ENCODE measurements at places on chromosomes 3 and 15. TPM values are rescaled to one million over a fixed set of nuclear protein-coding genes. Genes with fewer than 3 reads are reported as not detected.

GRCh38 chr15:81222007-81222406, 25.3 kb downstream of the IL16 start:
- DNase-seq, result no peak

DNA sequence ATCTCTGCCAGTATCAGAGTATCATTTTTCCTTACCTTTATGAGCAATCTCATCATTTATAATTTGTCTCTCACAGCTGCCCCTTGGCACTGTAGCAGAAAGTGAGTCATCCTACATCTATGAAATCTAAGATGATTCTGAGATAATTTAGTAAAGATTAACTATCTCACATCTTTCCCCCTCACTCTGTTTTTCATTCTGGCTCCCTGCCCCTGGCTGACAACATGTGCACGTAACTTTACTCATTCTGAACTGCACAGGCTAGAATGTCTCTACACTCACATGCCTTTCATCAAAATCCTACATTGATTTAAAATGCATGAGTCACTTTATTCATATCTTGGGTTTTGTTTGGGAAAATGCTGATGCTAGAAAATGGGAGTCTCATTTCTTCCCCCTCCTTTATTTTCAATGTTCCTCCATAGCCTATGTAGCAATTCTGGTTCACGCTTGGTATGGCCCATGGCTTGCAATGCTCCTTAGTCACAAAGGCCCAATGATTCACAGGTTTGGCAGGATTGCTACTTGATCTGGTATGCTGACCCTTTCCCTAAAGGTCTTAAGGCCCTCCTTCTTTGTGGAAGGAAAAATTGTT, 838.5 kb downstream of the TUSC7 start:
- DNase-seq, result no peak

Gene BNC1
- polyA plus RNA-seq, result 137 TPM

DNA sequence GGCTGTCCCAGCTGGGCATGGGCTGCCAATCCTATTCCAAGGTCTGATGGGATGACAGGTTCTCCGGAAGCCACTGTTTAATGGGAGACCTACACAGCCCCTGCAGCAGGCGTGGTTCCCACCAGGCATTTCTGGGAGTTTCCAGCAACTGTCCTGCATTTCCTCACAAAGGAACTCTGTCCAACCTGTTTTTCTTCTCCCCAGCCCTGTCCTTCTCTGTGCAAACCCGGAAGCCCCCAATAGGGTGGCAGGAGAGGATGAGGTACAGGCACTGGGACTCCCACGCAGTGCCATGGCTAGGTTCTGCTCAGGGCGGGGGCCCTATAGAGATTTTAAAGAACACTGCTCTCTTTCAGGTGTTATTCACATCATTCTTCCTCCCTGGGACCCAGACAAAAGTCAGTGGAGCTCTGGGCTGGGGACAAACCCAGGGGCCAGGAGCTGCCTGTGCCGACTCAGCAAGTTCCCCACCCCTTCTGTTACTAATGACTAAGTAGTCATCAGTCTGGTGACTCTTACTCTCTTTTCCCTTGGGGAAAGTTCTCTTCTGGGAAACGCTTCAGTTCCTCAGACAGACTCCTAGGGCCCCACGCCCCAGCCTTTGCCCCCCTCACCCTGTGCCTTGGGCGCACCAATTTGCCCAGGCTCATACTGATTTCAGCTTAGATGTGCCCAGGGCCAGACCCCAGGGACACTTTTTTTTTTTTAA, 97.7 kb downstream of the CD47 start:
- no peak for DNase-seq

Gene PIF1
- 2.3 TPM for polyA plus RNA-seq

Gene SLC22A13
- 0.54 TPM for polyA plus RNA-seq

DNA sequence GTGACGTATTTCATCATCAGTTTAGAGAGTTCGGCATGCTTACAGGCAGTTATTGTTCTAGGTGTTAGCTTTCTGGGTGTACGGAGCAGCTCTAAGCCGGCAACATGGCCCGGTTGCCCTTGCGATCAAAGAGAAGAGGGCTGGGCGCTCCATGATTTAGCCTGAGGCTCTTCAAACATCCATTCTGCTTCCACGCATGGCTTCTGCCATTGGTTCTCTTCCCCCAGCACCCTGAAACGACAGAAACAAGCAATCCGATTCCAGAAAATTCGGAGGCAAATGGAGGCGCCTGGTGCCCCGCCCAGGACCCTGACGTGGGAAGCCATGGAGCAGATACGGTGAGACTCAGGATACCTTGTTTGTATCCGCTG, 574 bp downstream of the NGRN start:
- no peak for DNase-seq

Gene SEC61A1
- 306 TPM for polyA plus RNA-seq

DNA sequence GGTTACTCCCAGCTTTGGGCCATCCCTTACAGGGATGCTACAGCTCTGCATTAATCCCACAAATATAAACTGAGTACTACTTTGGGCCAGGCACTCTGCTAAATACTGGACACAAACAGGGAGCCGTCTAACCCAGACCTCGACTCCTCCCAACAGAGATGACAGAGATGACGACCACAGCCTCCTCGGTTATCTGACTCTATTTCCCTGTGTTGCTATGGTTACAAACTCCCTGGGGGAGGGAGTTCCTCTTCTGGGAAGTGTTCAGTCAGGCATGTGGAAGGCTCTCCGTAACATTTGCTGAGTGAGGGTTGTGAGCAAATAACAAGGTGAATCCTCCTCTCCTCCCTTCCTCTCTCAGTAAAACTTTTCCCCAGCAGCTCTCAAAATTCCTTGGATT, 6.7 kb upstream of the CMTM7 start:
- no peak for DNase-seq

Gene GOLGA6B
- not detected for polyA plus RNA-seq

- no peak for DNase-seq
Observed at GRCh38 chr3:123621186-123621849, 36.5 kb upstream of the HACD2 start.

Gene SCAANT1
- polyA plus RNA-seq, result not detected

DNA sequence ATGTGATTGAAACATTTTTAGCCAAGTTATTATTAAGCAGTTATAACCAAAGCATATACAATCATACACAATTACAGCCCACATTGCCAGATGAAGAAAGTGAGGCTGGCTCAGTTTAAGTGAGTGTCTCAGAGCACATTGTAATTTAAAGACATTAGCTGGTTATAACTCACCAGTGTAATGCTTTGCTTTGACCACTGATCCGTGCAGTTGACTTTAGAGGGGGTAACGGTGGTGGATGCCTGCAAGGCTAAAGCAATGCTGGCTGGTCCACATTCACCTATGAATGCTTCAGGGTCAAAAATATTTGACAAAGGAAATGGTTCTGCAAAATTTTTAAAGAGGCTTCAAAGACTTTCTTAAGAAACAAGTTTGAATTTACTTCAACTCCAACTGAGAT, 1.2 kb downstream of the C3orf85 start:
- no peak for DNase-seq

- no peak for DNase-seq
Observed at GRCh38 chr3:4655145-4656045, 162.2 kb downstream of the ITPR1 start.

- DNase-seq, result no peak
Observed at GRCh38 chr15:85780225-85780985, 14.3 kb downstream of the KLHL25 start.

GRCh38 chr15:74251131-74251811, 15.1 kb downstream of the CCDC33 start:
- no peak for DNase-seq

DNA sequence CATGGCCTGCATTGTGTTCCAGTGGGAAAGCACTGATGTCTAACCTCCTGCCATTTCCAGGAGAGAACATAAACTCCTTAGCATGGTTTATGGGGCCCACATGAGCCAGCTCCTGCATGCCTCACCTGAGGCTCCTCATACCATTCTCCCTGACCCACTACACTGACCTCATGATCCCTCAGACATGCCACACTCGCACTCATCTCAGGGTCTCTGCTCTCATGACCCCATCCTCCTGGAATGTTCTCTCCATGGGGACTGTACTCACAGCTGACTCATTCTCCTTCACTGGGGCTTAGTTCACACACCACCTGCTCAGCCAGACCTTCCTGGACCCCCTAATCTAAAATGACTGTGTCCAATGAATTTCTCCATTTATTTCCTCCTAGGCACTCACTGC, 4.0 kb upstream of the LMCD1 start:
- no peak for DNase-seq

Gene MUC13
- polyA plus RNA-seq, result not detected

Gene DISP2
- 0.68 TPM for polyA plus RNA-seq

GRCh38 chr3:148903941-148904340, 38.8 kb downstream of the CPA3 start:
- DNase-seq, result no peak

- no peak for DNase-seq
Observed at GRCh38 chr3:171888466-171888865, 45.3 kb downstream of the TMEM212 start.

DNA sequence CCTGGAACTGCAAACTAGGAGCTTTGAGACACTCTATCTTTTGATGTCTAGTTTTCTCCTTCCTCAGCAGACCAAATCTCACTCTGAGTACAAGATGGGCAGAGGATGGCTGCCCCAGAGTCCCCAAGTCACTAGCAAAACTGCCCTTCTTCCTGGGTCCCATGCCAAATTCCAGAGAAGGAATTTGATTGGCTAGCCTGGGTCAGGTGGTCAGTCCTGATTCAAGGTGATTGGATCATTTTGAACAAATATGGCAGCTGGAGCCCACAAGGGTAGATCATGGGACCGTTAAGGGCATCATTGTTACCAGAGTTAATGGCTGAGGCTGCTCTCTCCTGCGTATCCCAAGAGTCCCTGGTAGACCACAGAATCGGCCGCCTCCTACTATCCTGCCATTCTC, 21.7 kb downstream of the SLC6A1 start:
- DNase-seq, result no peak

Gene ASB14
- polyA plus RNA-seq, result not detected

DNA sequence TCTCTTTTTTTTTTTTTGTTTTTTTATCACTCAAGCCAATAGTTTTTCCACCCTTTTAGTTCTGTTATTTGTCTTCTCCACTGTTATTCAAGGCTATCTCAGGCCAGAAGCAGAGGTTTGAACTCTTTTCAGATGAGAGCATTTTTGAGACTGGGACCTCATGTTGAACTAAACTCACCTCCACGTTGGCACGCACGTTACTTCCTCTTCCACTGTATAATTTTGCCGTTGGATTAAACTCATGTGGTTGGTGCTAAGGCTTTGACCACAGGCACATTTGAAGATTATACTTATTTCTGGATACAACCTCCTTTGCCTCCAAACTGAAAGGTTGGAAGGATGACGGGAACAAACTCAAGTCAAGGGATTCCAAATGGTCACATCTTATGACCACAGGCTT, 501.3 kb upstream of the TPRG1 start:
- DNase-seq, result no peak

- no peak for DNase-seq
Observed at GRCh38 chr15:78131295-78132061, at the start of gene CIB2. Gene CIB2 (minus strand): TSS chr15:78131445. CDS start chr15:78131215, 230 bp downstream.

Gene IP6K2
- polyA plus RNA-seq, result 110 TPM

Gene DLL4
- not detected for polyA plus RNA-seq

- DNase-seq, result no peak
Observed at GRCh38 chr3:66467996-66468735, 32.7 kb downstream of the LRIG1 start.

GRCh38 chr15:47817969-47818548, 100.8 kb downstream of the SEMA6D start:
- DNase-seq, result no peak

GRCh38 chr15:85316244-85316934, 64.0 kb upstream of the AKAP13 start:
- no peak for DNase-seq

- no peak for DNase-seq
Observed at GRCh38 chr3:70057426-70057825, 57.9 kb downstream of the SAMMSON start.

DNA sequence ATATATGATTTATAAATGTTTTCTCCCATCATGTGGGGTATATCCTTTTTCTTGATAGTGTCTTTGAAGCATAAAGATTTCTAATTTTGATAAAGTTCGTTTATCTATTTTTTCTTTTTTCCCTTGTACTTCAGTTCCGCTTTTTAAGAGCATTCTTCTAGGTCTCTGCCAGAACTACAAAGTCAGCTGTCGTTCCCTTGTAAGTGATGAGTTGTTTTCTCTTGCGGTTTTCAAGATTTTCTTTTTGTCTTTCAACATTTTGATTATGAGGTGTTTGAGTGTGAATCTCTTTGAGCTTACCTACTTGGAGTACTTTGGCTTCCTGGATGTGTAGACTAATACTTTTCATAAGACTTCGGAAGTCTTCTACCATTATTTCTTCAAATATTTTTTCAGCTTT, 9.3 kb upstream of the PRICKLE2 start:
- DNase-seq, result no peak
